ENCODE measurements at places on chromosomes 7 and 10. TPM values are rescaled to one million over a fixed set of nuclear protein-coding genes. Genes with fewer than 3 reads are reported as not detected.

The TMEM229A gene
- not detected for total RNA-seq

The UCN3 gene
- 1.2 TPM for total RNA-seq

The UNC5B gene
- 16.0 TPM for total RNA-seq

The CDC14C gene
- total RNA-seq = not detected

The DNAAF5 gene
- 15.8 TPM for total RNA-seq

Data from upper lobe of right lung (tissue), 1 donor.